ENCODE measurements at places on chromosomes 4 and X. TPM values are rescaled to one million over a fixed set of nuclear protein-coding genes. Genes with fewer than 3 reads are reported as not detected.

The JCHAIN gene
- total RNA-seq, result 0.84 TPM

The METTL14 gene
- 52.3 TPM for total RNA-seq

The STAP1 gene
- 0.99 TPM for total RNA-seq

The SATL1 gene
- not detected for total RNA-seq

The TLR10 gene
- total RNA-seq, result 0.44 TPM

The SLC38A5 gene
- 23.3 TPM for total RNA-seq

The LGI2 gene
- total RNA-seq, result not detected

The ZNF595 gene
- 0.76 TPM for total RNA-seq

The ARMCX4 gene
- 8.6 TPM for total RNA-seq

The TMPRSS11B gene
- total RNA-seq, result not detected

The SCML2 gene
- total RNA-seq, result 0.22 TPM

The GAGE13 gene
- total RNA-seq, result not detected

DNA sequence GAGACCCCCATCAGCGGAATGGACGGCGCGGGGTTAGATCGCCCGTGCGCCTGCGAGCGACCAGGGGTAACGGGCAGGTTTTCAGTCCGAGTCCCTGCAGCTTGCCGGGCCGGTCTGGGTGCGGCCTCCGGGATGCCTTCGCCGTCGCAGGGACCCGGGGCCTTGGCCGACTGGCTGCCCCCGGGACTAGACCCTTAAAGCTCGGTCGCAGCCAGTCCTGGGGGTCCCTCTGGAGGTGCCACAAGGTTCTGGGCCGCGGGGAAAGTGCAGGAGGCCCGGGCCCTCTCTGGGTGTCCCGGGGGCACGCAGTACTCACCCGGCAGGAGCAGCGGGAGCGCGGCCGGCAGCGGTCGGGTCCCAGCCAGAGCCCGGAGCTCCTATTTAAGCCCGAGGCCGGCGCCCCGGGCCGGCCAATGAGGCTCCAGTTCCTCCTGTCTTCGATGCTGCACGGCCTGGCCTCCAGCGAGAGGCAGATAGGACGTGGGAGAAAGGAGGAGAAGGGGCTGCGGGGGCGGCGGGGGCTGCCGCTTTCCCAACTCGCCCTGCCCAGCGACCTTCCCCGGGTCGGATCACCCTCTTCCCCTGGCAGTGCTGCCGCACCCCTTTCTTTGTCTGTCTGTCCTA, at the start of gene SPON2:
Gene SPON2, minus strand, starts transcription at position 356 of the 624 bp plus-strand sequence.
- DNase-seq, result no peak

DNA sequence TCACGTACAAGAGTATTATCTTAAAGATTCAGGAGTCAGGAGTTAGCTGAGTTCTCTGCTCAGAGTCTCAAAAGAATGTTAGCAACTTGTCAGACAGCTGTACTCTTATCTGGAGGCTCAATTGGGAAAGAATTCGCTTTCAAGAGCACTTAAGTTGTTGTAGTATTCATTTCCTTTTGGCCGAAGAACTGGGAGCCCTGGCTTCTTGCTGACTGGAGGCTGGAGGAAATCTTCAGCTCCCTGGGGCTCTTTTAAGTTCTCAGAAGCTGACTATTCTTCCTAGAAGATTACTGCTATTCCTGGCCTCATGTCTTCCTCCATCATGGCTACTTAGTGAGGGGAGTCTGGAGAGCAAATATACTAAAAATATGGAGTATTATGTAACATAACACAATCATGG, 587.2 kb downstream of the EPHA5 start:
- no peak for DNase-seq

DNA sequence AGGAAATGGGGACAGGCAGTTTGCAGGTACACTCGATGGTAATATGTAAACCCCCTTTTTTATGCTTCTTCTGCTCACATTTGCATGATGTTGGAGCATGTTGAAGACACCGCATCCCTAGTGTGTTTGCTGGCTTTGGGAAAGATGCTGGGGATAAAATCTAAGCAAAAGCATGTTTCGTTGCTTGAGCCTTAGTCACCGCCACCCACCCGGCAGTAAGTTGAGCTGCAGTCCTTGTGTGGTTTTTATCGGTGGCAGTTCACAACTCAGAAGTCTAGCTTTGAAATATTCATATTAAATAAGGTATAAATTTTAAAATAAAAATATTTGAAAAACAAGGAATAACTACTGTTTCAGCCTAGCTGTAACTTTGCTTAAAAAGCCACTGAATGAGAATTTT, 21.7 kb upstream of the MND1 start:
- DNase-seq, result no peak

GRCh38 chr4:139146926-139147629, 29.9 kb downstream of the ELF2 start:
- DNase-seq, result no peak

- no peak for DNase-seq
These were observed 100.7 kb downstream of the SYNPO2 start for GRCh38 chr4:118989098-118990080.

GRCh38 chrX:120429776-120430540, 39.1 kb downstream of the LAMP2 start:
- DNase-seq, result no peak

- DNase-seq, result no peak
These were observed at the start of gene ADGRL3 for GRCh38 chr4:61200187-61200915. Gene ADGRL3 (plus strand): TSS chr4:61200326.

DNA sequence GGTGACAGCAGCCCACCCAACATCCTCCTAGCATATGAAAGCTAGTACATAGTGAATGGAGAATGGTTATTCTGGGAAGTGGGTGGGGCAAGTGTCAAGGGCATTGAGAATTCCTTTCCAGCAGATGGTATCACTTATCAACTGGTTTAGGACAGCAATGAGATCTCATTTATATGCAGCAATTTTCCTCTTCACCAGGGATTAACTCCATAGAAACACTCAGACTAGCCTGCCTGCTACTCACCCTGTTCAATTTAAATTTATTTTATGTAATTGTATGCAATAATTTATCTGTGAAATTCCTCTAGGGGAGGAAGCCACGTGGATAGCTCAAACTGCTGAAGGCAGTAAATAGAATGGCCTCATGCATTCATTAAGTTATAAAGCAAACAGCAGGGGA, 101.6 kb upstream of the MID1IP1 start:
- no peak for DNase-seq

DNA sequence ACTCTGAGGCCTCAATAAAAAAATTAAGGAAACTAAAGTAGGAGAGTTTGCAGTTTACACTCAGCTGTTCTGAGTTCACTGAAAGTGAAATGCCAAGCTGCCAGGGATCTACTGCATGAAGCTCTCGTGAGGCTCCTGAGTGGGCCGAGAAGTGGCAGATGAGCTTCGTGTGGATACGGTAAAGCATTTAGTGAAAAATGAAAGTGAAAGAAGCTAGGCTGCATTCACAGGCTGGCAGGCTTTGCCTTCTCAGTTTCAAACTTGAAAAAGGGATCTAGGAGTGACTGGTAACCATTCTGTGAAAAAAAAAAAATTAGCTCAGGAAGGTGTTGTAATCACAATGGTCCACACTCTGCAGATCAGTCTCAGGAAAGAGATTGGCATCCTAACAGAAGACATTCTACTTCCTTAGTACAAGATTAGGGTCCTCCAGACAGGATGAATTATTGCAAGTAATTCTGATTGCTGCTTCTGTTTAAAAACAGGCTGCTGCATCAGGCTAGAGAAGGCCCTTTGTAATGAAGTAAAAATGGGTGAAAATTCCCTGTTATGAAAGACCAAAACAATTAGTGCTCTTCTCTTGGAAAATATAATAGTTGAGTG, 679.9 kb downstream of the RPA4 start:
- peak; percentile 89 for DNase-seq

DNA sequence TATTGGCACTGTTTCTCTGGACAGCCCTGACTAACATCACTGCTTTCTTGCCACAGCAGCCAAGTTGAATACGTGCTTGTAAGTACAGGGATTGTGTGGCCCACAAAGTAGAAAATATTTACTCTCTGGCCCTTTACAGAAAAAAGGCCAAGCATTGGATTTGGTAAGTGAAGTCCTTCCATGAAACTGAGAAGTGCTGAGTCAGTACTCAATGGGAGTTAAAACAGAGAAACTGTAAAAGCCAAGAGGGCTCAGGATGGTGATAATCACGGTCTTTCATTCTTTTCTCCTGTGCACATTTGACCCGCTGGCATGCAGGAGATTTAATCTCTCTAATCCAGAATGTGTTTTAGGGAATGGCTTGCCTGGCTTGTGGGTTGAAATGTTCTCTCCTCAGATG, 46.1 kb downstream of the TBL1X start:
- no peak for DNase-seq

DNA sequence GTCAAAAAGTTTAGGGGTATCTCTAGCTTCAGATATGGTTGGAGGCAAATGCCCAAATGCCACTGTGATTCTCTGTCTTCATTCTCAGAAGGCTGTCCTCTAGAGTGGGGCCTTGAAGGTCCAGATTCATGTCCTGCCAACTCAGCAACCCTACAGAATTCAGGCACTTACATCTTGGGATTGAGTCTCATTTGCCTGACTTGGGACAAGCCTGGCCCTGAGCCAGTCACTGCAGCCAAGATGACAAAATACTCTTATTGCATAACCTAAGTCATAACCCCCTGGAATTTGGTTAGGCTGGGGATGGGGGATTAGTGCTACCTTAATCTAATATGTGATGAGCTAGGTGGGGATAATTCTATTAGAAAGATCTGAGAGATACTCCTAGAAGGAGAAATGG, 100.5 kb downstream of the AREG start:
- DNase-seq, result no peak

GRCh38 chr4:18568600-18568999, 547.0 kb upstream of the LCORL start:
- DNase-seq, result no peak

DNA sequence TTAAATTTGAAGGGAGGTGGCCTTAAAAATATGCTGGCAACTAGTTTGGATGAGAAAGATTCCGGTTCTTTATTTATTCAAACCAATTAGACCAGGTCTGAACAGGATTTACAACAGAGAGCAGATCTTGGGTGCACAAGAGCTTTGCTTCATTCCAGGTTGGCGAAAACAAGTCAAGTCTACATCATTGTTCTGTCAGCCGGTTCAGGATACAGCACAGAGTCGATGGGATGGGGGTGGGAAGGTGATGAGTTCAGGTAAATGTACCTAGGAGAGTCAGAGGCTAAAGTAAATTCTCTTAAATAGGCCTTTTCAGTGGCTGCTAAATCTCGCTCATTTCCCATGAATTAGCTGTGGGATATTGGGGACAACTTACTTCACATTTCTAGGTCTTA, 882 bp upstream of the STIM2 start:
- DNase-seq, result no peak

DNA sequence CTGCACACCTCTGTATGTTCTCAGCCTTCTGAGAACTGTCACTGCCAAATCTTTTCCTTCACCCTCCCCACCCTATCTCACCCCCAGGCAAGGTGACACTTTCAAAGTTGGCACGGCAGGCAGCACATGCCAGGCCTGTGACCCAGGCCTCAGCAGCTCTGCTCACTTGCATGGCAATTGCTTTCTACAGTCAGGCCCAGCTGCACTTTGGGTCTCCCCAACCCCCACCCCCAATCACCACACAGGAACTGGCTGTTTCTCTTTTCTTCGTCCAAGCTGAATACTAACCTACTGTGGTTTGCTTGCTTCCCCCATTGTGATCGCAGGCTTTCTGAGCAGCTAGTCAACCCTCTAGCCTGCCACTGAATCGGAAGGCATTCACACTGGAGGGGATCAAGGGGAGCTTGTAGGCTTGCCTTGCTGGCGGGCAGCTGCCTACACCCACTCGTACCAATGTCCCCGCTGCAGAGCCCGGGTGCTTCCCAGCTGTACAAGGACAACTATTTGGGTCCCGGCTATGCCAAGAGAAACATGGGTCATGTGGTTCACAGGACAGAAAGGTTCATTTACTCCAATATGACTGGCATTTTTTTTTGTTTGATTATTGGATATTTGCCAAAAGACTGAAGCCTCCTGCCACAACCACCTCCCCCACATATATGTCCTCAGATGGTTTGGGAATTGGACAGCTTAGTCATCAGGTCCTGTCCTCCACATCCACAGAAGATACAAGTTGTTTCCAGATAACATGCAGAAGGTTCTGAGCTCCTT, 28.1 kb downstream of the SLC25A43 start:
- DNase-seq, result peak; percentile 42

DNA sequence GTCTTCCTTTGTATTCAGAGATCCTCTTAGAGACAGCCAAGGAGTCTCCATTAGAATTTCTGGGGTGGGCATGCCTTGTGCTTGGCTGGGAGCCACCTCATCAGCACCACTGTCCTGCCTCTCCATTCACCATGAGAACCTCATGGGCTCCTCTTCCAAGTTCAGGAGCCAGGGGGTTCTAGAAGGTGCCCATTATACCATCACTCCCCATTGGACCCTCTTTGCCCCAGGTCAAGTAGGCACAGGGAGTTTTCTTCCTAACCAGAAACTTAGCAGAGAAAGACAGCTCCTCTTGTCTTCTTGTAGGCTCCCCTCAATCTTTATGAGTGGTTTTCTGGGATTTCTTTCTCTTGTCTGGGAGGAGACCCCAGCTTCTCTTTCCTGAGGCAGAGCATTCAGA, 31.1 kb downstream of the ASMT start:
- DNase-seq, result no peak

- DNase-seq, result no peak
These were observed 17.1 kb upstream of the GPRIN3 start for GRCh38 chr4:89324671-89325070.

GRCh38 chrX:96052078-96052477, 632.6 kb upstream of the DIAPH2 start:
- DNase-seq, result no peak

- DNase-seq, result no peak
These were observed 70.7 kb downstream of the DOCK11 start for GRCh38 chrX:118566359-118566758.

GRCh38 chr4:35229021-35229420, 1015.3 kb downstream of the ARAP2 start:
- no peak for DNase-seq

GRCh38 chr4:20095805-20096541, 155.7 kb upstream of the SLIT2 start:
- DNase-seq, result no peak

- DNase-seq, result no peak
These were observed 220.3 kb downstream of the ADAMTS3 start for GRCh38 chr4:72348701-72349100.

DNA sequence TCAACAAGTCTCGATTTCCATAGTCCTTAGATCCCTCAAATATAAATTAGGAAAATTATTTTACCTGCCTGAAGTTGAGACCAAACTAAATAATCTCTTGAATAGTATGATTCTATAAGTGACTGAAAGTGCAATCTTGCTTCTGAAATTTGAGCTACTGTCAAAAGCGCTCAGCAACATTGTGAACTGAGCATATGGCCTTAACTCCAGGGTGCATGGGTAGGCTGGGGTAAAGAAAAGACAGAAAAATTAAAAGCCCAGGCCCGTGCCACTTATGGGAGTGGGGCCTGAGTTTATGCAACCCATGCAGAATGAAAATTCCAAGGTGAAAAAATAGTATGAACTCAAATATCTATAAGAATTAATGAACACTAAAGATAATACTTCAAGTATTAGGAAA, 9.8 kb downstream of the PGRMC2 start:
- DNase-seq, result no peak

DNA sequence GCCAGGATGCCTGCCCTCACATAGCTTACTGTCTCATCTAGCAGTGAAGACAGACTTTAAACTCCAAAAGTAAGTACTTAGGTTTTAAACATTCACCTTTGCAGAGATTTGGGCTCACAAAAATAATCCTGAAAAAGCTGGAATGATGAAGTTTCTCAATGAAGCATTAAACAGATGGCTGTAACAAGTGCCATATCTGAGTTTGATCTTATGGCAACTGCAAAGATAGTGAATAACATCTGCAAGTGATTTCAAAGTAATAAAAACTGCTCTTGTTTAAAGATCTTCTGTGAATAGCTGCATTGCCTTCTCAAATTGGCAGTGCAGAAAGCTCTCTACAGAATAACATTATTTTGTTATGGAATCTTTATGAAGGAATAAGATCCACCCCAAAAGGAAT, 271.2 kb upstream of the SMIM31 start:
- no peak for DNase-seq
